ENCODE measurements at places on chromosomes 2 and 18. TPM values are rescaled to one million over a fixed set of nuclear protein-coding genes. Genes with fewer than 3 reads are reported as not detected.

- H3K27ac ChIP-seq = no peak overlapping the region
- no peak overlapping the region for H3K4me3 ChIP-seq
- H3K36me3 ChIP-seq = no peaks in the 10 kb centered on the region
- H3K27me3 ChIP-seq = no peaks in the 10 kb centered on the region
- no peaks in the 10 kb centered on the region for H3K4me1 ChIP-seq
- DNase-seq = no peak
These were observed 588.0 kb upstream of the NRXN1 start for GRCh38 chr2:51619961-51620360.

ADCYAP1 gene
- 1.2 TPM for total RNA-seq

DNA sequence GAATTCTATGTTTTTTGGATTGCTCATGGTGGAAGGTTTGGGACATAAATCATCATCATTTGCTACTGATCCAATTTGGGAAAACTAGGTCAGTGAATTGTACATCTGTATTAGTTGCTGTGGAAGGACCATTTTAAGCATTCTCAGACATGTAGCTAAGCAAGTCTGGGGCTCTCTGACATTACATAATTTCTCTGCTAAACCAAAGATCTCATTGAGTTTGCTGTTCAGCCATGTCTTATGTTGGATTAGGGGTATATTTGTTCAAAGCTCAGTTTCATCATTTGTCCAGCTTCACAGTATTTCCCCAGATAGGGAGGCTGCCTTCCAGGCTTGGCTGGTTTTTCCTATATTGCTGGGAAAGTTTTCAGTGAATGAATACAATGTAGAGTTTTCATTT lies 399.7 kb downstream of the MTX2 start:
- no peak overlapping the region for H3K27ac ChIP-seq
- no peaks in the 10 kb centered on the region for H3K36me3 ChIP-seq
- H3K4me3 ChIP-seq = no peak overlapping the region
- no peaks in the 10 kb centered on the region for H3K27me3 ChIP-seq
- H3K4me1 ChIP-seq = no peaks in the 10 kb centered on the region

DNA sequence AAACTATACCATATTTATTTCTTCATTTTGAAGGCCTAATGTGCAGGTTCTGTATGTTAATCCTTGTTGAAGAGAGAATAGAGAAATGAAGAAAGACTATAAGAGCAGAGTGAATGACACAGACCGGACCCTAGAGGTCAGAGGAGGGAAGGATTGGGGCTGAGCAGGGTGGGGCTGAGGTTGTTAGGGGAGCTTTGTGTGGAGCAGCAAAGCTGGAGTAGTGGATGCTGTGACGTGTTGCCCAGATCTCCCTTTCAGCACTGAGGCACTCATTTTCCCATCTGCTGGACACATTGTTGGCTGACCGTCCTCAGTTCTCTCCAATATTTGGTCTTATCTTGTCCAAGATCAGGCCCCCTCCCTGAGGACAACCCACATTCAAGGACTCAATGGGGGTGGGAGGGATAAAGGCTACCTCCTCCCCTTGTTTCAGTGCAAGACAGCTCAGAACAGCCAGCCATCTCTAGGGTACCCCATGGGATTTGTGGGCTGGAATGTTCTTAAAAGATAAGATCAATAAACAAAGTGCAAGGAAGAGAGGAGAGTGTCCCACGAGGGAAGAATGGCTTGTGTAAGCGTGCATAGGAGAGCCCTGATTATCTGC lies 143.6 kb downstream of the TDRD15 start:
- no peaks in the 10 kb centered on the region for H3K36me3 ChIP-seq
- no peaks in the 10 kb centered on the region for H3K27me3 ChIP-seq
- no peak overlapping the region for H3K4me3 ChIP-seq
- H3K27ac ChIP-seq = no peak overlapping the region
- no peaks in the 10 kb centered on the region for H3K4me1 ChIP-seq

GRCh38 chr2:46183426-46183825 lies 113.8 kb upstream of the EPAS1 start:
- no peaks in the 10 kb centered on the region for H3K36me3 ChIP-seq
- DNase-seq = no peak
- H3K4me3 ChIP-seq = no peak overlapping the region
- H3K27ac ChIP-seq = no peak overlapping the region
- peaks cover 5% of the 10 kb centered on the region for H3K4me1 ChIP-seq

ADGRF3 gene
- total RNA-seq = not detected

- no peaks in the 10 kb centered on the region for H3K36me3 ChIP-seq
- no peak overlapping the region for H3K27ac ChIP-seq
- H3K4me3 ChIP-seq = no peak overlapping the region
- peaks cover 24% of the 10 kb centered on the region for H3K27me3 ChIP-seq
- H3K4me1 ChIP-seq = no peaks in the 10 kb centered on the region
- no peak for DNase-seq
These were observed 15.1 kb downstream of the ACADL start for GRCh38 chr2:210210185-210210584.

- H3K36me3 ChIP-seq = no peaks in the 10 kb centered on the region
- H3K27ac ChIP-seq = no peak overlapping the region
- H3K4me1 ChIP-seq = no peaks in the 10 kb centered on the region
- no peak for DNase-seq
- H3K27me3 ChIP-seq = no peaks in the 10 kb centered on the region
- no peak overlapping the region for H3K4me3 ChIP-seq
These were observed 162.6 kb downstream of the FMNL2 start for GRCh38 chr2:152497481-152498052.

GRCh38 chr2:18791172-18791797 lies 201.9 kb upstream of the NT5C1B start:
- H3K27ac ChIP-seq = no peak overlapping the region
- no peaks in the 10 kb centered on the region for H3K36me3 ChIP-seq
- no peak for DNase-seq
- H3K27me3 ChIP-seq = no peaks in the 10 kb centered on the region

- H3K27ac ChIP-seq = no peak overlapping the region
- no peaks in the 10 kb centered on the region for H3K27me3 ChIP-seq
- H3K4me1 ChIP-seq = no peaks in the 10 kb centered on the region
- DNase-seq = no peak
- no peaks in the 10 kb centered on the region for H3K36me3 ChIP-seq
- no peak overlapping the region for H3K4me3 ChIP-seq
These were observed 219.7 kb upstream of the EPHA4 start for GRCh38 chr2:221791844-221792243.

DNA sequence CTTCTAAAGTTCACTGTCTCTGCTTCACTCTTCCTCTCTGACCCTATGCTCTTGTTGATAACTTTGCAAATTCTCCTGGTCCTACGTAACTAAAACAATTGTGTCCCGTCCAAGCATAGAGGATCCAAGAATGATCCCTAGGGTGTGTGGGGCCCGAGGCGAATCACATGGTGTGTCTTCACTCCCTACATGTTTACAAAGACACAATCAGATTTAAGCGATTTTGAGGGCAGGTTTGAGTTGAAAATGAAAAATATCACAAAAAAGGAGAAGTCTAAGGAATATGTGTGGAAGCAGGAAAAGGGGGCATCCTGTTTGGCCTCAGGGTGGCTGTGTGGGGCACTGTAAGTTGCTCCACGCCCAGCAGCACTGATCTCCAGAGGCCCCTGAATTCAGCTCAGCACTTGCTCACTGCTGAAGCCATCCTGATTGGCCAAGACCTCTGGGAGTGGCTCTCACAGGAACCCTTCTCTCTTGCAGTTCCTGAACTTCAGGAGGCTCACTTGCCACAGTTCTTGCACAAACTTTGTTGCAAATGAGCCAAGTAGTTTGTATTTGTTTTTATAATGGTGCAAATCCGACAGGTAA lies 363.6 kb downstream of the ZNF521 start:
- peak overlapping the region; percentile 90 for H3K27ac ChIP-seq
- H3K27me3 ChIP-seq = no peaks in the 10 kb centered on the region
- no peaks in the 10 kb centered on the region for H3K4me1 ChIP-seq
- H3K36me3 ChIP-seq = no peaks in the 10 kb centered on the region
- no peak for DNase-seq
- H3K4me3 ChIP-seq = peak overlapping the region; percentile 10

- no peak overlapping the region for H3K27ac ChIP-seq
- DNase-seq = no peak
- H3K4me3 ChIP-seq = no peak overlapping the region
- no peaks in the 10 kb centered on the region for H3K36me3 ChIP-seq
- no peaks in the 10 kb centered on the region for H3K27me3 ChIP-seq
These were observed 3.0 kb upstream of the ST8SIA5 start for GRCh38 chr18:46759890-46760289.

DNA sequence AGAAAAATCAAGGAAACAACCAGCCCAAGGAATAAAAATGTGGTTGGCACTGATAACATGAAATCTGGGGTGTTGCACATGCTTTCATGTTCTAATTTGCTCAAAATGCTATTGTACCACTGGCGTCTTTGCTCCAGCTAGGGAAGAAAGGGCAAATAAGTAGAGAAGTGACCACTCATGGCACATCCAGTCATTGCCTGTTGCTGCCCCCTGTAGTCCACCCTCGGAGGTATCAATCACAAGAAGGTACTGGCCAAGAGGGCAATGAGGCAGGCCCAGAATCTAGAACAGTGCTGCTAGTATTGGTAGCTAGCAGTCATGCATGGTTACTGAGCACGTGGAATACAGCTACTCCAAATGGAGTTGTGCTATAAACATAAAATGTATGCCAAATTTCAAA lies 213.4 kb downstream of the CDCA7 start:
- H3K27ac ChIP-seq = no peak overlapping the region
- H3K4me3 ChIP-seq = no peak overlapping the region
- no peaks in the 10 kb centered on the region for H3K36me3 ChIP-seq
- H3K27me3 ChIP-seq = no peaks in the 10 kb centered on the region

- H3K4me1 ChIP-seq = no peaks in the 10 kb centered on the region
- H3K27me3 ChIP-seq = no peaks in the 10 kb centered on the region
- no peak overlapping the region for H3K4me3 ChIP-seq
- no peak for DNase-seq
- no peaks in the 10 kb centered on the region for H3K36me3 ChIP-seq
These were observed 448.3 kb downstream of the ARHGAP15 start for GRCh38 chr2:143577489-143577888.

- H3K36me3 ChIP-seq = no peaks in the 10 kb centered on the region
- no peaks in the 10 kb centered on the region for H3K4me1 ChIP-seq
- DNase-seq = no peak
- H3K4me3 ChIP-seq = no peak overlapping the region
These were observed 63.5 kb downstream of the RTTN start for GRCh38 chr18:70142001-70142400.

SAG gene
- total RNA-seq = not detected

GRCh38 chr2:23363268-23363667 lies 21.7 kb upstream of the KLHL29 start:
- no peaks in the 10 kb centered on the region for H3K4me1 ChIP-seq
- no peak for DNase-seq
- H3K27ac ChIP-seq = no peak overlapping the region
- no peak overlapping the region for H3K4me3 ChIP-seq

LRRC30 gene
- total RNA-seq = not detected

DSG1 gene
- total RNA-seq = 22.2 TPM

IL1F10 gene
- not detected for total RNA-seq

- H3K27ac ChIP-seq = no peak overlapping the region
- H3K27me3 ChIP-seq = no peaks in the 10 kb centered on the region
- H3K4me1 ChIP-seq = no peaks in the 10 kb centered on the region
- no peak for DNase-seq
- no peaks in the 10 kb centered on the region for H3K36me3 ChIP-seq
These were observed 113.2 kb downstream of the TSN start for GRCh38 chr2:121868652-121869051.

- H3K36me3 ChIP-seq = no peaks in the 10 kb centered on the region
- H3K4me1 ChIP-seq = no peaks in the 10 kb centered on the region
- peak overlapping the region; percentile 95 for H3K4me3 ChIP-seq
- DNase-seq = no peak
- H3K27ac ChIP-seq = peak overlapping the region; percentile 99
- H3K27me3 ChIP-seq = no peaks in the 10 kb centered on the region
These were observed 659 bp downstream of the CHMP1B start for GRCh38 chr18:11851806-11852337.

GRCh38 chr2:57182916-57183315 lies 863.7 kb upstream of the VRK2 start:
- no peaks in the 10 kb centered on the region for H3K4me1 ChIP-seq
- H3K36me3 ChIP-seq = no peaks in the 10 kb centered on the region
- H3K27ac ChIP-seq = no peak overlapping the region
- no peak overlapping the region for H3K4me3 ChIP-seq
- no peaks in the 10 kb centered on the region for H3K27me3 ChIP-seq
- no peak for DNase-seq

GRCh38 chr2:130756053-130756873 lies 923 bp downstream of the AMER3 start:
- H3K4me1 ChIP-seq = no peaks in the 10 kb centered on the region
- peak overlapping the region; percentile 62 for H3K4me3 ChIP-seq
- no peak for DNase-seq
- no peak overlapping the region for H3K27ac ChIP-seq

GRCh38 chr2:146130290-146130689 lies 1610.4 kb upstream of the ZEB2 start:
- no peaks in the 10 kb centered on the region for H3K27me3 ChIP-seq
- no peak overlapping the region for H3K27ac ChIP-seq
- no peak overlapping the region for H3K4me3 ChIP-seq
- DNase-seq = no peak

GRCh38 chr18:72768681-72769229 lies 99.0 kb downstream of the NETO1 start:
- no peaks in the 10 kb centered on the region for H3K27me3 ChIP-seq
- no peak overlapping the region for H3K4me3 ChIP-seq
- no peak for DNase-seq
- H3K36me3 ChIP-seq = no peaks in the 10 kb centered on the region
- H3K27ac ChIP-seq = no peak overlapping the region

FKBP1B gene
- total RNA-seq = 7.2 TPM

DNA sequence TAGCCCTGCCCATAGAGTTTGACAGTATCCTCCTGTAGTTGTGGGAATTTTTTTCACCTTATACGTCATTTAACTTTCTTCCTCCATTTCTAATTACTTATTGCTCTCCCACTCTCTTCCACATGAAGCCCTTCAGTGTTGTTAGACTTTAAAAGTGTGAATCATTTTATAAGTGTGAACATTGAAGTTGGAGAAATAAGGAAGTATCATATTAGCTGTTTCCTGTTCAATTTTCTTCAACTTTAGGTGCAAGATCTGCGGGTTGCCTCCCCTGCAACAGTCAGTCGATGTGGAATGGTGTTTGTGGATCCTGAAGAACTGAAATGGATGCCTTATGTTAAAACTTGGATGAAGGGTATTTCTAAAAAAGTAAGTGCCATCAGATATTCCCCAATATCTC lies 138.1 kb downstream of the DNAH6 start:
- H3K4me1 ChIP-seq = no peaks in the 10 kb centered on the region
- no peaks in the 10 kb centered on the region for H3K27me3 ChIP-seq
- H3K36me3 ChIP-seq = peaks cover 3% of the 10 kb centered on the region
- no peak for DNase-seq
- H3K4me3 ChIP-seq = no peak overlapping the region

DNA sequence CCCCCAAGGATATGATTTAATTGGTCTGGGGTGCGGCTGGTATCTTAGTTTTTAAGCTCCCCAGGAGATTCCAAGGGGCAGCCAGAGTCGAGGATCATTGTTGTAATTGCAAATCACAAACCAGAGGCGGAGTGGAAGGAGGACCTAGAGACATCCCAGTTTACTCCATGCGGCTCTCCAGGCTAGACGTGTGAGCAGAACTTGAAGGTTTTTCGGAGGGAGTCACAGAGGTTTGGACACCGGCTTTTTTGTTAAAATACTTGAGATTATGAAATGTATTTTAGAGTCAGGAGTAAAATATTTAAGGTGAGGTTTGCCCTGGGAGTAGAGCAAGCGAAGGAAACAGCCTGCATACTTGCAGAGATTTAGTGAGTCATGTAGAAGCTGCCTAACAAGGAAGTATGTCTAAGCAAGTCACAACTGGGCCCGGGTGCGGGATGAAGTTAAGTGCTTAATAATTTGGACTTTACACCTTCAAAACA lies 39.5 kb downstream of the TGOLN2 start:
- peak overlapping the region; percentile 41 for H3K27ac ChIP-seq
- no peaks in the 10 kb centered on the region for H3K4me1 ChIP-seq
- no peak overlapping the region for H3K4me3 ChIP-seq
- DNase-seq = no peak
